Stimulated activated naive CD4-positive, alpha-beta T cell (primary cell): ENCODE measurements at places on chromosomes 7 and 10.

DNA sequence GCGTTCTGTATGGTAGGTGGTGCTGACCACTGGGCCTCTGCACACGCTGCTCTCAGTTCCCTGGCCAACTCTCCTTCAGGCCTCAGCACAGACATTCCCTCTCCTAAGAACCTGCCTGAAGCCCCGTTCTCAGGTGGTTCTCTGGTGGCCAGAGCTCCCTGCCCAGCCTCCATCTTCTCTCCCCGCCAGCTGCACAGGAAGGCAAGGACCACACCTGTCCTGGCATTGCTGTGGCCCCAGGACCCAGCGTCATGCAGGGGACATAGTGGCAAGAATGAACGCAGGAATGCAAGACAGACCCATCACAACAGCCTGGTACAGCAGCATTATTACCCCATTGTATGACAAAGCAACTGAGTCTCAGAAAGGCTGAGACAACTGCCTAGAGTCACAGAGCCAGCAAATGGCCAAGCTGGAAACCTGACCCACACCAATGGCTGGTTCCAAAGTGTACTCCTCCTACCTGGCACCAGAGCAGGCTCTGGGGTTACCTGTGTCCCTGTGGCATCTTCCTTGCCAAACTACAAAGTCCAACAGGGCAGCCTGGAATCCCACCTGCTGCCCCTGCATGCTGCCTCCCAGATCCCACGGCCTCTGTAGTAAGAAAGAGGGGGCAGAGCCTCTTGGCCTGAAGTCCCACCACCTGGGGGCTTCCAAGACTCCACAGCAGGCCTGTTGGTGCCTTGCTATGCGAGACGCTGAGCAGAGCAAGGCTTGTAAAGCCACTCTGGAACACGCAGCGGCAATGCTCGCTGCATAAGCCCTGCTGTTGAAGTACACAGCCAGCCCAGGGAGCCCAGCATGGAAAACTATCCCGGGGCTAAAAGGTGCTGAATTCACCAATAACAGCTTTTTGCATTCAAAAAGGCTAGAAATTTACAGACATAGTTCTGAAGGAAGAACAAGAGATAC is 73.3 kb downstream of the CHST15 start:
- DNase-seq = no peak

- no peak for DNase-seq
Observed at GRCh38 chr7:104045183-104045582, 55.7 kb upstream of the RELN start.

DNA sequence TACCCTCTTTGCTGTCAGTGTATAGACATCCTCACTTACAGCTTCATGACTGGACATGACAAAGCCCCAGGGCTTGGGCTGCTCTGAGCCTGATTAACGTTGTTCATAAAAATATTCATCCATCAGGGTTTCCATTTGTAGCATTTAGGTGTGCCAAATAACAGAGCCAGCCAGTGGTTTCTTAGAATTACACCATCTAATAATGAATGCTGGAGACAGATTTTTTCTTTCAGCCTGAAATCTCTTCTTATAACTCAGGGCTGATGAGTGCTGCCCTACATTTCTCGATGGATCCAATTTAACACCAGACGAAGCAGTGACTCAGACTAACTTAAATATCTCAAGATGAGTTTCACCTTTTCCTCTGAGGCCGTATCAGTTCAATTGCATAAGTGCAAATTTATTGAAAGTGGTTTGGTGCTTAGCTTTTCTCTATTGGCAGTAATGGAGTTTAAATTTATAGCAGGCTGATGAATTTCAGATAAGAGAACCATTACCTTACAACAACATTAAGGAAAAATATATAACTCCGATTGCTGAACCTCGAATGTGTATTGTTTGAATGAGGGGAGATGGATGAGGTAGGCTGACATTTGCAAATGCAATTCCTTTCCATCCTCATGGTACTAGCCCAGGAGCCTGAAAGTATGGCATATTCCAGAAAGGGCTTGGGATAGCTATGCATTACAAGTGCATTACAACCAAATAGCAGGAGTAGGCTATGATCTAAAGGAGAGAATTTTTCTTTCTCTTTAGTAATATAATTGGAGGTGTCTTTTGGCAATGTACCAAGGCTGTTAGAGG is 900.6 kb downstream of the KCNMA1 start:
- no peak for DNase-seq

DNA sequence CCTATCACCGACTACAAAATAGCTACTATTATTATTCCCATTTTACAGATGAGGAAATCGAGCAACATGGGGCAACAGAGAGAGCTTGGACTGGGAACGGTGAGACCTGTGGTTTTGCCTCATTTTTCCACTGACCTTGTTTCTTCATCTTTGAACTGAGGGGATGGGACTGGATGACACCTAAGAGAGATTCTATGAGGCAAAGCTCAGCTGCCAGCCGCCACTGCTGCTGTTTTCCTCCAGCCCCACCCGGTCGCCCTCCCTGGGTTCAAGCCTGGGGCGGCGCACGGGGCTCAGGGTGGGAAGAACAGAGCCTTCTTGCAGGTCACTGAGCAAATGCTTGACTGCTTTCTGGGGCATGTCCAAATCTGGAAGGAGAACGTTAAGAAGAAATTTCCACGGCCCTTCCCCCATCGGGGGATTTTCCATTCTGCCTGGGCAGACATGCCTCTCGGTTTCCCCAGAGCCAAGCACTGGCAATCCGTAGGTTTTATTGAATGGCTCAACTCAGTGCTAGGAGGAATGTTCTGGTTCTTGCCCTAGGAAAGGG is 12.3 kb downstream of the DDIT4 start:
- no peak for DNase-seq

DNA sequence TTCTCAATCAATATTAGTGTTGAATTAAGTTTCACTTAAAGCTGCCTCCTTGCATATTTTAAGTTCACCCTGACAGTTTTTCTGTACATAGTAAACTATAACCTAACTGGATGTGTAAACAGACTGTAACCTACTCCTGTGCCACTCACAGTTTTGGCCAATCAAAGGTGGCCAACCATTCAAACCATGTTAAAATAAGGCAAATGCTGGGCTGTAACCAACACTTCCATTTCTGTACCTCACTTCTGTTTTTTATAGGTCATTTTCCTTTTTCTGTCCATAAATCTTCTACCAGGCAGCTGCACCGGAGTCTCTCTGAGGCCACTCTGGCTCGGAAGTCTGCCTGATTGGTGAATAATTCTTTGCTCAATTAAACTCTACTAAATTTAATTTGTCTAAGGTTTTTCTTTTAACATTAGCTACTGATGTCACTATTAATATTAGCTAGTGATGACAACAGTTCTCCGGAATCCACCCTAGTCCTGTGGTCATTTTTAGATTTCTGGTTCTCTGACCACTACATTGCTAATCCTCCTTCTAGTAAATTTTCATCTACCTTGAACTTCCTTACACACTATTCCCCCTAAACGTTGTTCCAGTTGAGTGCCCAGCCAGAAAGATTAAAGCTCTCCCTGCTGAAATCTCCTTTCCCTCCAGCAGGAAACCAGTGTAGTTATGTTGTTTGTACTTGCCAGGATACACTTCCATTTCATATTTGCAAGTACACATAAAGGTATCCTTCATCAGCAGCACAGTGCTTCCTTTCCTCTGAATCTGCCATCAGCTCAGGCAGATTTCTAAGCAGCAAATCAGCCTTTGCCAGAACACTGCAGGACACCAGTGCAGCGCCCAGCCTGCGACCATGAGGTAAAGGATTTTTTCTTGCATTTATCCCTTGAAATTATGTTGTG is 18.6 kb upstream of the IFIT2 start:
- DNase-seq = no peak

GRCh38 chr7:91198371-91198770 is 65.9 kb upstream of the FZD1 start:
- DNase-seq = no peak

DNA sequence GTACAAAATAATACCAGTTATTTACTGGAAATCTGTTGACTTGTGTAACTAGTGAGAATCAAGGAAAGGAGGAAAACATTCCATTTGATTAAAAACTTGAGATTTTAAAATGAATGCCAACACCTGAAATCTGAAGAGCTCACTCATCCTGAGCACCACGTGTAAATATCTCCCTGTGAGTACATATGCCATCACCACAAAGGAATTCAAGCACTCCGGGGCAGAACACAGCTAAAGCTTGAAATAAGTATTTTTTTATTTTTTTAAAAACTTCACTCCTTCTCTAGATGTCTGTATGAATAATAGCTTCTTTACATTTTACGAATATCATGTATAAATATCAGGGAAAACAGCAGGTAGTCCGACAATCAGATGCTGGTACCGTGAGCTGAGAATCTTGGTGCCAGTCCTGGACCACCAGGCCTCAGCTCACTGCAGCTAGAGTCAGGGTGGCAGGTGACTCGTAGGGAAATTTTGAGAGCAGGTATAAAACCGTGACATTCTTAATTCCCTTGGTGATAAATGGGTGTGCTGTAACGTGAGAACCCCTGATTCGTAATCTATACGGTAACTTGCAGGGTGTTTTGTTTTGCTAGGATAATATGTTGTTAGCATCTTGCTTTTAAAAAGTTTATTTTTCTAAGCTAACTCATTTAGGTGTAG is 12.7 kb downstream of the LMTK2 start:
- DNase-seq = no peak

DNA sequence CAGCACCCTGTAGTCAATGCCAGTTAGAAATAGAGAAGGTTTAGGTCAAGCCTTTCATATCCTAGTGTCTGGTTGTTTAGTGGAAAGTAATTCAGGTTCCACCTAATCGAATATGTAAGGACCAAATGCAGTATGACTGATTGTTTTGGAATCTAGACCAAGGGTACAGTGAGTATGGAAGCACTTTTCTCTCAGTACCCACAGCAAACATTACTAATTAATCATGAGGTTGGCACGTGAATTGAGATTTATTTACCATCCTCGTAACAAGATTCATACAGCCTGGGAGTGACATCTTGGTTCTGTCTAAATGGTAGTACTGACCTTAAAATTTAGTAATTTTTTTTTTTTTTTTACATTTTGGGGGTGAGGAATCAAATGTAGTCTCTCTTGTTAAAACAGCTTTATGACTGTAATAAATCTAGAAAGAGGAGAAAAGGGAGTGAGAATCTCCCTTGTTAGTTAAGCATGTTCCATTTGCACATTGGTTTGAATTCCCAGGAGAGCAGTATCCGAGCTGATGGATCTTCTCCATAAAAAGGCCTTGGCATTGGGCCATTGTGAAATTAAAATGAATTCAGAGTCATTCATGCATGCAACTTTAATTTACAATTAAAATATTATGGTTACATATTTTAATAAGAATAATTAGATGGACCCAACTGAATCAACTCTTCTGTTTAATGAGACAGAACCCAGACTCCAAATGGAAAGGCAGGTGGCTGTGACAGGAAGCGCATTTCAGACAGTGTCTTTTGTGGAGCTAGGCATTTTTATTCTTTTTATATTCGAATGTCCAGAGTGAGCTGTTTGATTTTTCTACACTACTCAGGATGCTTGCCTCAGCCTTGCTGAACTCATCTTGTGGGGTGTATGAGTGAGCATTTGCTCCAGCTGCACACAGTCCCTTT is 57.6 kb downstream of the SNX10 start:
- DNase-seq = no peak

GRCh38 chr7:128266883-128267594 is 26.0 kb downstream of the LEP start:
- DNase-seq = no peak

GRCh38 chr7:92276460-92276864 is 30.7 kb downstream of the ANKIB1 start:
- no peak for DNase-seq

DNA sequence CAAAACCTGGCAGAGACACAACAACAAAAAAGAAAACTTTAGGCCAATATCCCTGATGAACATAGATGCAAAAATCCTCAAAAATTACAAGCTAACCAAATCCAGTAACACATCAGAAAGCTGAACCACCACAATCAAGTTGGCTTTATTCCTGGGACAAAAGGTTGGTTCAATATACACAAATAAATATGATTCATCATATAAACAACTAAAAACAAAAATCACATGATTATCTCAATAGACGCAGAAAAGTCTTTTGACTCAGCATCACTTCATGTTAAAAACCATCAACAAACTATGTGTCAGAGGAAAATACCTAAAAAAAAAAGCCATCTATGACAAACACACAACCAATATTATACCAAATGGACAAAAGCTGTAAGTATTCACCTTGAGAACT is 283.5 kb downstream of the THSD7A start:
- DNase-seq = no peak

DNA sequence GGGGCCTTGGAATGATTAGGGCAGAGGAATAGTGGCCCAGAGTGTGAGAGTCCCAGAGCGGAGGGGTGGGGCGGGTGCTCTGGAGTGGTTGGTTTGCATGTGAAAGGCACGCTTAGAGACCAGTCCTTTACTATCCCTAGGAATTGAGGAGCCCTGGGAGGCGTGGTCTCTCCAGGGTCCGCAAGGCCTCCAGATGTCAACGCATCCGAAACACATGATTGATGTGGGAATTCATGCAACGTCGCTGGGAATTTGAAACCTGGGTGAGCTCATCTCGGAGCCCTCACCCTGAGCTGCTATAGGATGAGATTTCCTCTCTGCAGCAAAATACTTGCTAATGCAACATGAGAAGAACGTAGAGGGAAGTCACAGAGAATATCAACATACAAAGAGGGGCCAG is 51.2 kb downstream of the NPTX2 start:
- no peak for DNase-seq

DNA sequence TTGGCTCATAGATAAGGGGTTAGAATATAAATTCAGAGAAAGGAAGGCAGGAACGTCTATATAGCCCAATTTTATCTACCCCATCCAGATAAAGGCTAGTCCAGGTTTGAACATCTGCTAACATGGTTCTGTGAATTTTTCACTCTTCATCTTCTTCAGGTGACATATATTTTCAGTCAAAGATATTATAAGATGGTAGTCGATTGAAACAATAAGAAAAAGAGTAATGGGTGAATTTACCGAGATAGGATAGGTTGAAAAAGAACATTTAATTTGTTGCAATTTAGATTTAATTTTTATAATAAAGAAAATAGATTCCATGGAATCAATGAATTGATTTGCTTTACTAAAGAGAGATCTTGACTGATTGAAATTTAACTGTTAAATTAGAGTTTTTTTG is at the start of gene OR2F1:
TSS of gene OR2F1 (plus strand) at position 301 of the 400 bp plus-strand sequence. CDS start 5,127 bp downstream, outside the sequence.
- no peak for DNase-seq

DNA sequence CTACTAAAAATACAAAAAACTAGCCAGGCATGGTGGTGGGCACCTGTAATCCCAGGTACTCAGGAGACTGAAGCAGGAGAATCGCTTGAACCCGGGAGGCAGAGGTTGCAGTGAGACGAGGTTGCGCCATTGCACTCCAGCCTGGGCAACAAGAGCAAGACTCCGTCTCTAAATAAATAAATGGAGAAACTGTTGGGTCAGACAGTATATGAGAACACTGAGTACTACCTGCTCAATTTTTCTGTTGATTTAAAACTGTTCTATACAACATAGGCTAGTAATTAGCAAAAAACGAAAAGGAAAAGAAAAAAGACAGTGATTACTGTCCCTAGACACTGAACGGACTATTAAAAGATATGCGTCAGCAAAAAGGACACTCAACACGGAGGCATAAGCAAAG is 26.7 kb downstream of the GFRA1 start:
- no peak for DNase-seq

- no peak for DNase-seq
Observed at GRCh38 chr10:93152136-93152535, 78.4 kb downstream of the CYP26A1 start.
